Fibroblast of skin of back (primary cell): ENCODE measurements at places on chromosomes 5 and 9.

- no peak for DNase-seq
Measured at GRCh38 chr5:51347704-51348103, 35.5 kb upstream of the ISL1 start.

DNA sequence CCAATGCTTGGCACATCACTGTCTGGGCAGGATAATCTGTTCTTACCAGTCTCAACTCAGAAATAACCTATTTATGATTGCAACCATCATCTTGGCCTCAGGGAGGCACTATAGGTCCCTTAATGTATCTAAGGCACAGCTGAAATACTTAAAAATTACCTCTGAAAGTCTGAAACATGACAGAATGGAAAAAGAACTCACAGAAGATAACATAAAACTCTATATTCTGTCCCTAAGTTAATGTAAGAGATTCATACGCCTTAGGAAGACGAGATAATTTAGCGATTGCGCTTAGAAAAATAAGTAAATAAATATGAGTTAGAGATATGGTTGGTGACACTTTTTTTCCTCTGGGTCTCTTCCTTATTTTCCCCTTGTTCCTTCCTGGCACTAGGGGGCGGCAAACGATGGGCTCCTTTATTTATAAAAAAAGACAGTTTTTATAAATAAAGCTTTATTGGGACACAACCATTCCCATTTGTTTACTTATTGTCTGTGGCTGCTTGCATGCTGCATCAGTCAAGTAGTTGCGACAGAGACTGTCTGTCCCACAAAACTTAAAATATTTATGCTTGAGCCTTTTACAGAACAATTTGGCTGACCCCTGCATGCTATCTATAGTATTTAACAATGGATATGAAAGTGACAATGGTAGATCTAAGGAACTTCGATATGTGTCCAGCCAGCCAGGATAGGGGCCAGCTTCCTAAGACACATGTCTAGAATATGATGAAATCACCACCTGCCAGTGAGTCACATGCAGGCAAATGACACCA lies 79.6 kb downstream of the PDE4D start:
- DNase-seq = peak; percentile 69

GRCh38 chr9:33167972-33168461 lies 881 bp upstream of the B4GALT1 start:
- no peak for DNase-seq

GRCh38 chr5:62152394-62153087 lies 153.5 kb upstream of the KIF2A start:
- no peak for DNase-seq

GRCh38 chr5:94245608-94246007 lies 372.8 kb downstream of the KIAA0825 start:
- DNase-seq = no peak

GRCh38 chr5:131776450-131776849 lies 20.4 kb downstream of the FNIP1 start:
- DNase-seq = no peak

DNA sequence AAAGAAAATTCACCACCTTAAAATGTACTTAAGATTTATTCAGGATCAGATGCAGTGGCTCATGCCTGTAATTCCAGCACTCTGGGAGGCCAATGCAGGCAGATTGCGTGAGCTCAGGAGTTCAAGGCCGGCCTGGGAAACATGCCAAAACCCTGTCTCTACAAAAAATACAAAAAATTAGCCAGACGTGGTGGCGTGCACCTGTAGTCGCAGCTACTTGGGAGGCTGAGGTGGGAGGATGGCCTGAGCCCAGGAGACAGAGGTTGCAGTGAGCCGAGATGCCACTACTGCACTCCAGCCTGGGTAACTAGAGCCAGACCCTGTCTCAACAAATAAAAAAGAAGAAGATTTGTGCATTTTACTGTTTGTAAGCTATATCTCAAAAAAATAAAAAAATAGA lies 34.7 kb upstream of the GFPT2 start:
- DNase-seq = no peak

DNA sequence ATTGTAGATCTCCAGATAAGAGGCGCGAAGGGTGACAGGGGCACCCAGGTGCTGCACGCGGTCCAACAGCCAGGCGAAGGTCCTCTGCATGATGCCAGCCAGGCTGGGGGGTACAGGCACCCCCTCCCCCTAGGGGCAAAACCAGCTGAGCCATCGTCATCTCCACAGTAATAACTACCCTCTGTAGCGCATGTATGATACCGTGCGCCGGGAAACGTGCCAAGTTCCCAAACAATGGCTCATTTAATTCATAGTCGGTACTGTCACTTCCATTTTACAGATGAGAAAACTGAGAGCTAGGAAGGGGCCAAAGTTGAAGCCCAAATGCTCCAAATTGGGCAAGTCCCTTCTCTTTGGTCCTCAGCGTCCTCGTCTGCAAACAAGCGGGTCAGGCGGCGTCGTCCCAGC lies 1.5 kb downstream of the KIF12 start:
- no peak for DNase-seq

DNA sequence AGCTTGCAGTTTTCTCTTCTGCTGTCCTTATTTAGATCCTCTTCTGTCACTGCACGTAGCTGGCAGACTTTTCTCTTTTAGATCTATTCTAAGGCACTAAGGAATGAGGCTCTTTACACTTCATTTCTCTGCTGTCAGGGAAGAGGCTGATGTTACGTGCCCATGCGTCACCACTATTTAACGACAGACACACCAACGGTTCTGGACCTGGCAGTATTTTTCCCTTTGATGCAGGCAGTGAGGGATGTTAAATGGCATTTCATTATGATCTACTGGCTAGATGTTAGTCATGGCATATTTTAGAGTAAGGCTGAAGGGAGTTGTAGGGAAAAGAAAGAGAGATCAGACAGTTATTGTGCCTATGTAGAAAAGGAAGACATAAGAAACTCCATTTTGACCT lies 8.2 kb upstream of the CRHBP start:
- DNase-seq = no peak

DNA sequence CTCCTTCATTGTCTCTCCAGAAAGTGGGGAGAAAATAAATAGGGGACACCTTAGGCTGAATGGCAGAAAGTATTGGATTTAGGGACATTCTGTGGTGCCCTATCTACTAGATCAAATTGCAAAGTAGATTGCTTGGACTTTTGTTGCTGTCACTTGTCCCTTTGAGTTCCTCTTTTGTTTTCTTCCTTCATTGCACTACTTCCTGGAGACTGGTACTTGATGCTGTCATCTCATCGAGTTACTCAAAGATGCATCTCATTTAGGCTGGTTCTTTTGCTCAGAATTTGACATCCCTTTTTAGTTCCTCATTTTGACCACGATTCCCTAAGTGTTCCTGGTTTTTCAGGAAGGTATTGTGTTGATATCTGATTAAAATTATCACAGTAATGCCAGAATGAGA lies 137.6 kb downstream of the ADGRV1 start:
- DNase-seq = no peak

DNA sequence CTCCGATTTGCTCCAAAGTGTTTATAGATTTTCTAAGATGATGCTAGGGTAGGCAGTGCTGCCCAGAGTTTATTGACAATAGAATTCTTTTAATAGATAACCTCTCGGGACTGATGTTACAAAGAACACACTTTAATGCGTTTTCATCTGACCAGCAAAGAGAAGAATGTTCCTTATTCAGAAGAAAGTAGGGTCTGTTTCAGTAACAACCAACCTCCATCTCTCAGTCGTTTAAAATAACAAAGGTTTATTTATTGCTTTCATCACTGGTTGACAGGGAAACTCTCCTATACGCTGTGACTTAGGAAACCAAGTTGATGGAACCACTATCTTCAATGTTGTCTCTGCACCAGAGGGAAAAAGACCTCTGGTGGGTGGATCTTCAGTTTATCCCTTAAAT lies 55.1 kb upstream of the PAPPA start:
- DNase-seq = no peak

DNA sequence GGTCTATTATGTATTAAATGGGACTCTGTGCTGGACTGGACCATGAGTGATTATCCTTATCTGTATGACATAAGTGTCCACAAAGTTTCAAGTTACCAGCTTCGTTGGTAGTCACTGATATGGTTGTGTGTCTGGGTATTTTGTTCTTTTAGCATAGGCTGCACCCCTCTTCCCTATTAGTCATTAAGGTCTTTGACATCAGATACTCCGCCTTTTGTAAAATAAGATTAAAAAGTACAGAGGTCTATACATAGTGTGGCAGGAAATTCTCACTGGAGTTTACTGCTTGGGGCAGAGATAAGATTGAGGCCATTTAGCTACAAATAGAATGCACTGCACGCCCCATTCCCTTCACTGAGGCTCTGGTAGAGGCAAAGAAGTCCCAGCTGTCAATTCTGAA lies 99.4 kb downstream of the TMEM215 start:
- no peak for DNase-seq

GRCh38 chr9:128947527-128948301 lies at the start of the genes DOLK and NUP188:
TSS of gene DOLK (minus strand) at chr9:128947603. CDS start at chr9:128947303, 300 bp downstream.
TSS of gene NUP188 (plus strand) at chr9:128947699. CDS start at chr9:128947720, 21 bp downstream.
- peak; percentile 90 for DNase-seq

- DNase-seq = peak; percentile 3
Measured at GRCh38 chr5:137666461-137666850, 69.4 kb downstream of the KLHL3 start.

DNA sequence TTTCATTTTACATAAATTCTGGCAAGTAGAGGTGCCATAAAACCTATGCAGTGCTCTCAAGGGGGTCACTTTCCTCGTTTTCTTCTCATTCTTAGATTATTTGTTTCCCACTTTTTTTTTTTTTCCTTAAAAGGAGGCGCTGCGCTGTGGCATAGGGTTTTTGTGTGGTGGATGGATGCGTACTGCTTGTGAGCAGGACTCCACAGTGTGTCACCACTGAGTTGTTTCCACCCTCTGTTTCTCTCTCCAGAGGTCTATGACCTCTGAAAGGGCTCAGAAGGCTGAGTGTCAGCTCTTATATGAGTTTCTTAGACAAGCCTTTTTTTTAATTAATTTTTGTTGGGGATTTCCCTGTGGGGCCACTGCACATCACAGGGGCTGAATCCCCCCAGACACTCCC lies 13.6 kb upstream of the CLTB start:
- no peak for DNase-seq

- no peak for DNase-seq
Measured at GRCh38 chr5:135822959-135823358, 11.5 kb upstream of the SLC25A48 start.

- no peak for DNase-seq
Measured at GRCh38 chr9:94720846-94721549, 5.5 kb upstream of the AOPEP start.

- DNase-seq = no peak
Measured at GRCh38 chr5:3656803-3657202, 61.2 kb downstream of the IRX1 start.

DNA sequence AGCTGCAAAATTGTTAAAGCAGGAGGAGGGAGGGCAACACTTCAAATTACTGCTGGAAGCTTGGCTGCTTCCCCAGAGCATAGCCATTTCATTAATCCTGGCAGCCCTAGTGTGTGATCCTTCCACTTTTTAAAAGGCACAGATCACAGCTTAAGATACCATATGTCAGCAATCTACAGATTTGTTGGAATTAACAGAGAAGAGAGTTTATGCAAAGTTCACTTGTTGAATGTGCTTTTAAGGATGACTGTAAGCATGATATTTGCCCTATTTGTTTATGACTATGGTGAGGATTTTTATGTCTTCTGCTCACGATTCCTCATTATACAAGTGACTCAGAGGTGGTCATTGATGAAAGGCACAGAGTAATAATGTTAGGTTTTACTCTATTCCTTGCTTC lies 156.0 kb upstream of the CDKN2B start:
- no peak for DNase-seq

GRCh38 chr5:1190837-1191239 lies 10.6 kb upstream of the SLC6A19 start:
- DNase-seq = no peak

- peak; percentile 94 for DNase-seq
Measured at GRCh38 chr5:151718646-151719045, 31.9 kb upstream of the SPARC start.
